Sciatic nerve (tissue), 2 donors: ENCODE measurements at places on chromosomes 11 and 22.
A peak's percentile ranks its signal among the peaks of the same experiment; 100 is the strongest.

- DNase-seq: no peak
Observed at GRCh38 chr11:93208663-93209270, 11.0 kb upstream of the SLC36A4 start.

- DNase-seq: no peak
Observed at GRCh38 chr11:65645710-65646109, 7.8 kb downstream of the SIPA1 start.

GRCh38 chr11:62593434-62594044 is 2.2 kb upstream of the TUT1 start:
- peak; percentile 89 for DNase-seq

DNA sequence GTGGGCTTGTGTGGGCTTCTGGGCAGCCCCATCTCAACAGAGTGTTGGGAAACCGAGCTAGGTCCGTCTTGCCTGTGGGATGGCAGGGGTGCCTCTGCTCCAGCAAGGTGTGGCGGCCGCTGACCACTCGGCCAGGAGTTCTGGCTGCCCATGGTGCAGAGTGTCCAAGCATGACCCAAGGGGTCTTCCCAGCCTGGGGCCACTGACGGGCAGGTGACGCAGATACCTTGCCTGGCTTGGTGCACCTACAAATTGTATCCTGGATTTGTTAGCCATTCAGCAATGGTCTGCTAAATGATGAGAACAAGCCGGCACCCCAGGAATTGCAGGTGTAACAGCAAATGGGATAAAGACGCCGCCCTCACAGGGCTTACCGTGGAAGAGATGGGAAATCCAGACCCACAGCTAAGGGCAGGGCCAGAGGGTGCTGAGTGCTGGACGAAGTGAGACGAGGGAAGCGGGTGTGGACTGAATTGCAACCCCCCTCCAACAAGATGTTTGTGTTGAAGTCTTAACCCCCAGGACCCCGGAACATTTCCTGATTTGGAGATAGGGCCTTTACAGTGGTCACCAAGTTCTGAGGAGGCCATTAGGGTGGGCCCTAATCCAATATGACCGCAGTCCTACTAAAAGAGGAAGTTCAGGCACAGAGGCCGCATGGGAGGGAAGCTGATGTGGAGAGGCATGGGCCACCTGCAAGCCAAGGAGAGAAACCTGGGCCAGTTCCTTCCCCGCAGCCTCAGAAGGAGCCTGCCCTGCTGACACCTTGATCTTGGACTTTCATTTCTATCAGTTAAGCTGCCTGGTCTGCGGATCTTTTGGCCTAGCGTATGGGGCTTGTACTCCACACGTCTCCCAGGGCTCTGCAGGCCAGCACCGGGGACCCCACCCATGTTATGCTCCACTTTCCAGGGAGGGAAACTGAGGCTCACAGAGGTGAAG is 45.2 kb upstream of the LINC01488 start:
- no peak for DNase-seq

- DNase-seq: no peak
Observed at GRCh38 chr11:10701982-10702381, 8.4 kb upstream of the IRAG1 start.

- DNase-seq: no peak
Observed at GRCh38 chr22:47918276-47918921, 1155.9 kb downstream of the TBC1D22A start.

DNA sequence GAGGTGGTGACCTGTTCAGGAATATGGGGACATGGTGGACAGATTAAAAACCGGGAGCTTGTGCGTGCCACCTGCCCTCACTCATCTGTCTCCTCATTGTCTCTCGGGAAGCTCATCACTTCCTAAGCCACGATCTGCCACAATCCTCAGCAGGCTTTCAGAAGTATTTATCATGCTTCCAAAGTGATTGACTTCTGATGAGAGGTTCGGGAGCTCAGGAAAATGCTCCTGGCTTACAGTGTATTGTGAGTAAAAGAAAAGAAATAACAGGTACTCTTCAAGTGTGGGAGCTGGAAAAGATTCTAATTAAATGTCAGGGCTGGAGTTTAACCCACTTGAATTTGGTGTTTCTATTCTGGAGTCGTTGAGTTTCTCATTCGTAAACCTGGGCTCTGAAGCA is 91.9 kb upstream of the DRD2 start:
- no peak for DNase-seq
